ENCODE measurements at places on chromosomes 1 and 21.

GRCh38 chr1:68327414-68327813, 95.1 kb upstream of the WLS start:
- DNase-seq, result no peak

- DNase-seq, result no peak
Measured at GRCh38 chr1:31529999-31530684, 46.2 kb upstream of the TINAGL1 start.

DNA sequence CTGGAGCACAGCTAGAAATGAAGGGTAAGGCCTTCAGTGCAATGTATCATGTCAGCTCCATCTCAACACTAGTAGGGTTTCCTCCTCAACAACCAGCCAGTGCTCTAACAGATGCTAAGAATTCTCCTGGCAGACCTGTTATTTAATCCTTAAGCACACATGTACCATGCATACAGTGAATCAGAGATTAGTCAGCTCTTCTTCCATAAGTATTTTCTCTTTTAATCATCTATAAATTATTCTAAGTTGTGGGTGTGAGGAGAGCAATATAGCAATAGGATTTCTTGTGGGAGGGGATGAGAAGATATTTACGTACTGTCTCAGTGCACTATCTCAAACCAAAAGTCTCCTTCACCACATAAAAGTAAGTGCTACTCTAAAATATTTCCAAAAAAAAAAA, 95.3 kb downstream of the COP1 start:
- DNase-seq, result no peak

DNA sequence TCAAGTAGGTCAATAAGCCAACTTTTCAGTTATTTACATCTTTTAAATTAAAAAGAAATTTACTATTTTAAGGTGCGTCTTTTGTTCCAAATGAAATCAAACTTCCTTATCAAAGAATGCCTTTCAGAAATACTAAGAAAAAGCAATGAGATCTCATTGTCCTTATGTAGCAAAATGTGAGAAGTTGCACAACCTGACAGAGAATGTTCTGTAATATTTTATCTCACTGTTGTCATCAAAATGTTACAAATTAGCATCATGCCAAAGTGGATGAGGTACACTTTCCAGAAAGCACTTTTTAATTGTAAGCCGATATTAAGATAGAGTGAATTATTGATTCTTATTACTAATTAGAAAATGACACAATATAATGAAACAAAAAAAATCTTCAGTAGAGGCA, 50.4 kb downstream of the KCNT2 start:
- no peak for DNase-seq

GRCh38 chr21:44088401-44088780, 18.8 kb upstream of the PWP2 start:
- no peak for DNase-seq
